Activated CD4-positive, alpha-beta T cell treated with anti-CD3 and anti-CD28 coated beads, Interleukin-2, amount 10 ng/mL, durations not matched to agents 24 days and 14 days (primary cell): ENCODE measurements at places on chromosomes 2 and 18.

DNA sequence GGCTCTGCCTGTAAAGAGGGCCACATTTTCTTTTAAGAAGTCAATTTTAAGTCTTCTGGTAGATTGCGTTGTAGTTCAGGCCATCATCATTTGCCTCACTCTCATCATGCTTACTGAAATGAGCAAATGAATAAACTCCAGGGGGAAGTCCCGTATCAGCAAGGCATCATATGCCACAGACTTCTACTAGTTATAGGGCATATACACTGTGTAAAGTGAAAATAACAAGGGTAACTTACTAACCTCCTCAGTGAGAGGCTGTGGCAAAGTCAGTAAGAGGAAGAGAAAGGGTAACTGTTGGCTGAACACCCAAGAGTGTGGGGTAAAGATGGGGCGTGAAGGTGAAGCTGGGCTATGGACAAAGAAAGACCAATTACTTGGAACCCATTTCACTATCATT lies 456.2 kb downstream of the SPAG16 start:
- no peak for DNase-seq

GRCh38 chr18:79405781-79406575 lies 10.2 kb downstream of the NFATC1 start:
- peak; percentile 96 for DNase-seq

DNA sequence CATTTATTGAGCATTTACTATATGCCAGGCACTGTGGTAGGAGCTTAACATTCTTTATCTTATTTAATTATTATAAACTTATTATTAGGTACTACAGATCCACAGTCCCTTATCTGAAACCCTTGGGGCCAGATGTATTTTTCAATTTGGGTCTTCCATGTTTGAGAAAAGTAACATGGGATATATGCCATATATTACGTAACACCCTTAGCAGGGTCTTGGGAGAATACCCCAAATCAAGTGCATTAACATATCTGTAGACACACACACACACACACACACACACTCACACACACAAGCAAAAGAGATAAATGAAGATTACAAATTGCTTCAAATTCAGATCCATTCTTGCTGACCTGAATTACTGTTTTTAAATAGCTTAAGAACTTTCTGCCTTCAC lies 13.7 kb downstream of the NTSR2 start:
- DNase-seq, result no peak

GRCh38 chr2:219662566-219662965 lies 35.1 kb downstream of the SLC4A3 start:
- no peak for DNase-seq

DNA sequence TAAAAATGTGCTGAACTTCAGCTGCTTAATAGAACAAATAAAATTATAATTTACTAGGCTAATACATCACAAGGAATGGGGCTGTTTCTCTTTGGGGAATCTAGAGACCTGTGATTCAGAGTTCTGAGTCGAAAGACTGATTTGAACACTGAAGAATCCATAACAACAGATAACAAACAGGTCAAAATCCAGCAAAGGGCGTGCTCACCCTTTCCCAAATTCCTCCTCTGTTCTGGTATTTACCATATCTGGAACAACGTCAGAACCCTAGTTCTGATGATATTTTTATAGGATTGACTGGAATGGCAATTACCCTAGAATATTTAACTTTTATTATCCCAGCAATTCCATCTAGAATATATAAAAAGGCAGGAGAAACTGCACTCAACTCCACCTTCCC lies 66.0 kb upstream of the ITGA6 start:
- no peak for DNase-seq

DNA sequence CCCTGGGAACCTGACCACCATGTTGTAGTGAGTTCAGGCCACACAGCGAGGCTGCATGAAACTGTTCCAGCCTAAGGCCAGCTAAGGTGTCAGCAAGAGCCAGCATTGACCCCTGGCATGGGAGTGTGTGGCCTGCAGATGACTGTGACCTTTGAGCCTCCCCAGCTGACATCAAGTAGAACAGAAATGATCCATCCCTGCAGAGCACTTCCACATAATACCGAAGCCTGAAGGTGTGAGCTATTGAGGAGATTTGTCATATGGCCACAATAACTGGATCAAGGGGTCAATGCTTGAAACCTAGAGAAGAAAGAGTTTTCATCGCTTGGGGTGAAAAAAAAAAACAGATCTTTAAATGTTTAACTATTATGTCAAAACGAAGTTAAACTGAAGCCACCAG lies 207.3 kb upstream of the SOX11 start:
- no peak for DNase-seq

DNA sequence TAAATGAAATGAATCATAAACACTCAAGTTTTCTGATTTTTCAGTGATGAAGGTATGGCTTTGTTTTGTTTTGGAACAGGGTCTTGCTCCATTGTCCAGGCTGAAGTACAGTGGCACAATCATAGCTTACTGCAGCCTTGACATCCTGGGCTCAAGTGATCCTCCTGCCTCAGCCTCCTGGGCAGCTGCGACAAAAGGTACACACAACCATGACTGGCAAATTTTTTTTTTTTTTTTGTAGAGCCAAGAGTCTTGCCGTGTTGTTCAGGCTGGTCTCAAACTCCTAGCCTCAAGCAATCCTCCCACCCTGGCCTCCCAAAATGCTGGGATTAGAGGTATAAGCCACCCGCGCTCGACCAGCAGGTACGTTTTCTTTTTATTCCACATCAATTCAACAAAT lies 22.5 kb upstream of the LRP2 start:
- DNase-seq, result no peak

- DNase-seq, result no peak
These were observed 81.6 kb downstream of the TWIST2 start for GRCh38 chr2:238929242-238930081.

- DNase-seq, result no peak
These were observed 11.1 kb downstream of the SLC8A1 start for GRCh38 chr2:40440835-40441234.

DNA sequence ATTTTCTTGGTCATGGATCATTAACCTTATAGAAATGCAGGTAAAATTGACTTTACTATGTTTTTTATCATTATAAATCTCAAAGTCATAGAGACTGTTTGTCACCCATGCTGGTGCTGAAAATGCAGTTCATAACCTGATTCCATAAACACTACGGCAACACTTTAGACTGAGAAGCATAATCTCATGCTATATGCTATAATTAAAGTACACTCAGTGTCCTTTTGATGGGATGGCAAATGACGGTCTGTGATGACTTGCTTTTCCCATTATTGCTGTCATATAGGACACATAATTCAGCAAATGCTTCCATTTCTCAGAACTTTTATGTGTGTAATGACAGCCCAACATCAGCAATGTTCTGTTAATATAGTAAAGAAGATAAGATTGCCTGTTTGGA lies 162.9 kb downstream of the CD226 start:
- DNase-seq, result no peak
